ENCODE measurements at places on chromosomes 16 and 17. TPM values are rescaled to one million over a fixed set of nuclear protein-coding genes. Genes with fewer than 3 reads are reported as not detected.

Gene PYDC1
- total RNA-seq, result not detected

Gene CHST4
- total RNA-seq, result not detected

Gene ACSM3
- total RNA-seq, result 4.6 TPM

Gene CRYM
- not detected for total RNA-seq

Gene ZP2
- total RNA-seq, result not detected

Gene CACNG3
- total RNA-seq, result not detected

Gene KRTAP4-3
- not detected for total RNA-seq

Gene KRT27
- total RNA-seq, result not detected
